ENCODE measurements at places on chromosomes 5 and 9.

- no peak for DNase-seq
Measured at GRCh38 chr5:96072138-96072790, 110.6 kb upstream of the ELL2 start.

GRCh38 chr9:100794738-100795269, 216.9 kb downstream of the CAVIN4 start:
- DNase-seq: no peak

DNA sequence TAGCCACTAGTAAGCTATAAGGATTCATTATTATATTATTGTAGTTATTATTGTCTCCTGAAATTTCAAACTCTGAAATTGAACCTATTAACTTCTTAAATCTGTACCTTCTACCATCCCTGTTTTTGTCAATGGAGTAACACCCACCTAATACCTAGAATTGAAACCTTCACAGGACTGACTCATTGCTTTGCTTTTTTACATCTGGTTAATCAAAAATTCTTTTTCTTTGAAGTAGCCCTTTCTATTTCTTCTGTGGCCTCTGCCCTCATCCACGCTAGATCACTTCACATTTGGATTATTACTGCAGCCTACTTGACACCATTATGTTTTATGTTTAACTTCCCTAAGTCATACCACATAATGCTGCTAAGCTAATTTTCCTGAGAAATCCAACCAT, 35.6 kb downstream of the RBM27 start:
- DNase-seq: no peak

DNA sequence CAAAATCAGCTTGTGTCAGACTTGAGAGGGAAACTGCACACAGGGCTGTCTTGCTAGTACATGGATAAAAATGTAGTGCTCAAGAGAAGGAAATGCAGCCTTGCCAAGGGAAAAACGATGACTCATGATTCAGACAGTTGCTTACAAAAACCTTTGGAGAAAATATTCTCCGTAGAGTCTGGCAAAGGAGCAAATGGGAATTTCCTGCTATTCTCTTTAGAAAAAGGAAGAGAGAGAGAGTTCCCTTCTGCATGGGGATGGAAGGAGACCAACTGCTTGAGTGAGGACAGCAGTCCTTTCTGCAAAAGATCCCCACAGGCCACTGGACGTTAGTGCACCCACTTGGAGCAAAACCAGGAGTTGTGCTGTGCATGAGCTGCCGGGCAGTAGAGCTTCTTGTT, 7.6 kb downstream of the IFNB1 start:
- DNase-seq: no peak

GRCh38 chr9:118438810-118439209, 734.6 kb downstream of the TLR4 start:
- no peak for DNase-seq

GRCh38 chr5:36576721-36577120, 29.7 kb upstream of the SLC1A3 start:
- no peak for DNase-seq

- DNase-seq: no peak
Measured at GRCh38 chr5:116953251-116953930, 378.8 kb upstream of the SEMA6A start.

GRCh38 chr9:87113874-87114273, 166.6 kb upstream of the GAS1 start:
- DNase-seq: no peak

GRCh38 chr9:134056483-134057306, 11.1 kb downstream of the BRD3 start:
- no peak for DNase-seq

DNA sequence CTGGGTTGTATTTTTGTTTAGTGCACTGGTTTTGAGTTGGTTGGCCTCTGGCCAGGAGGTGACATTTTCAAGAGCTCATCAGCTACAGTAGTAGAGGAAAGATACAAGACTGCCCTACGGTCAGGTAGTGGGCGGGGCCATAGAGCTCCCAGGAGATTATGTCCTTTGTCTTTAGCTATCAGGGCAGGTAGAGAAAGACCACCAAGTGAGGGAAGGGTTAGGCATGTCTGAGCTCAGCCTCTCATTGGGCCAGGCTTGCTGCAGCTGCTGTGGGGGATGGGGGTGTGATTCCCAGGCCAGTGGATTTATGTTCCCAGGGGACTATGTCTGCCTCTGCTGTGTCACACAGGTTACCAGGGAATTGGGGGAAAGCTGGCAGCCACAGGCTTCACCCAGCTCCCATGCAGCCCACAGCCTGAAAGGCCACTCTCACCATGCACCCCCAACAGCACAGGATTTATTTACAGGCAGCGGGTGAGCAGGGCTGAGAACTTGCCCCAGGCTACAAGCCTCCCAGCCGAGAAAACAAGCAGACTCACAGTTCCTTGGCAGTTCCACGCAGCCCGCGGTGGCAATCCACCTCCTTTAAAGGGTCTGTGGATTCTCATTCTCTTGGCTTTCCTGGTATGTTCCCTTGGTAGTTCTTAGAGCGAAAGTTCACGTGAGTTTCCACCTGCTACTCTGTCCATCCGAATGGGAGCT, 37.5 kb upstream of the BOD1 start:
- no peak for DNase-seq

DNA sequence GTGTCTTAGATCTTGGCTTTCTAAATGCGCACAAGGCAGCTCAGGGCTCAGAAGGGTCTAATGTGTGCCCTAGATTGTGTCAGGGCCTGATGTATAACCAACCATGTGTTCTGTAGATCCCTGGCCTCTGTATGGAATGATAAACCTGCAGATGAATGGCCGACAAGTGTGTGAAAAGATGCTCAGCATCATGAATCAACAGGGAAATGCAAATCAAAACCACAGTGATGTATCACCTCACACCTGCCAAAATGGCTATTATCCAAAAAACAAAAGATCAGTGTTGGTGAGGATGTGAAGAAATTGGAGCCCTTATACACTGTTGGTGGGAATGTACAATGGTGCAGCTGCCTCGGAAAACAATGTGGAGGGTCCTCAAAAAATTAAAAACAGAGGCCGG, 489.8 kb downstream of the SEMA5A start:
- DNase-seq: no peak
